ENCODE measurements at places on chromosomes 7 and 10. TPM values are rescaled to one million over a fixed set of nuclear protein-coding genes. Genes with fewer than 3 reads are reported as not detected.

The C10orf53 gene
- not detected for total RNA-seq

The MTG1 gene
- total RNA-seq: 21.7 TPM

The EBLN1 gene
- total RNA-seq: not detected

The EGR2 gene
- total RNA-seq: 1.2 TPM

The CPA4 gene
- total RNA-seq: 495 TPM

The OR2A42 gene
- not detected for total RNA-seq

The PNLIPRP3 gene
- total RNA-seq: 150 TPM

The FAM221A gene
- total RNA-seq: 0.45 TPM

The UTF1 gene
- not detected for total RNA-seq

The PVRIG gene
- not detected for total RNA-seq

The TMEM196 gene
- total RNA-seq: not detected

The KIF11 gene
- 2.7 TPM for total RNA-seq

The FGL2 gene
- not detected for total RNA-seq

The PLAC9 gene
- not detected for total RNA-seq

The CCL26 gene
- total RNA-seq: not detected

The CUTC gene
- total RNA-seq: 8.2 TPM

The KNDC1 gene
- total RNA-seq: 0.83 TPM

The NIPSNAP2 gene
- total RNA-seq: 56.5 TPM

The LRRC61 gene
- 18.0 TPM for total RNA-seq

The FKBP6 gene
- total RNA-seq: not detected

The CLEC5A gene
- total RNA-seq: 0.83 TPM

The ASB10 gene
- total RNA-seq: not detected

The JCAD gene
- total RNA-seq: 0.21 TPM

The TCF7L2 gene
- 10.0 TPM for total RNA-seq

The ZCWPW1 gene
- total RNA-seq: 1.7 TPM

The SMO gene
- 15.2 TPM for total RNA-seq

Data from mammary epithelial cell (primary cell).